Naive thymus-derived CD4-positive, alpha-beta T cell (primary cell): ENCODE measurements at places on chromosomes 7 and 10.

GRCh38 chr10:112605063-112605462, 158.0 kb downstream of the VTI1A start:
- H3K36me3 ChIP-seq = no peaks in the 10 kb centered on the region
- no peak overlapping the region for H3K27ac ChIP-seq
- no peaks in the 10 kb centered on the region for H3K4me1 ChIP-seq
- no peaks in the 10 kb centered on the region for H3K27me3 ChIP-seq
- no peak overlapping the region for H3K4me3 ChIP-seq

GRCh38 chr7:70712942-70713341, 419.0 kb upstream of the GALNT17 start:
- H3K4me1 ChIP-seq = no peaks in the 10 kb centered on the region
- DNase-seq = no peak
- H3K27me3 ChIP-seq = no peaks in the 10 kb centered on the region
- H3K36me3 ChIP-seq = no peaks in the 10 kb centered on the region

- peaks cover 29% of the 10 kb centered on the region for H3K4me1 ChIP-seq
- no peak overlapping the region for H3K4me3 ChIP-seq
- peaks cover 12% of the 10 kb centered on the region for H3K27me3 ChIP-seq
- no peak overlapping the region for H3K27ac ChIP-seq
- no peak for DNase-seq
- H3K36me3 ChIP-seq = no peaks in the 10 kb centered on the region
These were observed 167.7 kb upstream of the TNRC18 start for GRCh38 chr7:5591278-5591874.

GRCh38 chr7:141785706-141786552, 4.1 kb upstream of the TAS2R5 start:
- peak; percentile 33 for DNase-seq
- no peak overlapping the region for H3K27ac ChIP-seq
- H3K4me3 ChIP-seq = no peak overlapping the region

DNA sequence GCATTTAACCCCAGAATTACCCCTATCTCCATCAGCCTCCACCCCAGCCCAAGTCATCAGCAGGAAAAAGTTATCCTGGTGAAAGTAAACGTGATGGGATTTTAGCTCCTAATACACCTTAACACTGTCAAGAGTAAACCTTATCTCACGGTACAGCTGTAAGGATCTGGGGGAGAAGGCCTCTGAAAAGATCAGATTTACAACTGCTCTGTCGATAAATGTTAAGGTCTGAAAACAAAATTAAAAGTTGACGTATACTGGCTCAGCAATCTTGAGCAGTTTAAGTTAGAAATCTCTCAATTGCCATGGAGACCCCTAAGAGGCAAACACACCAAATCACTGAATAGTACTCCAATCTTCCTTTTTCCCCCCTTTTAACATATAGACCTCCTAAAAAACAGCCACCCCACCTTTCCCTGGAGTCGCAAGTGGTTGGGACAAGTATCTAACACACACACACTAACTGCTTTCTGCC, 6.1 kb downstream of the SKAP2 start:
- no peaks in the 10 kb centered on the region for H3K36me3 ChIP-seq
- H3K27me3 ChIP-seq = peaks cover 28% of the 10 kb centered on the region
- no peak for DNase-seq

DNA sequence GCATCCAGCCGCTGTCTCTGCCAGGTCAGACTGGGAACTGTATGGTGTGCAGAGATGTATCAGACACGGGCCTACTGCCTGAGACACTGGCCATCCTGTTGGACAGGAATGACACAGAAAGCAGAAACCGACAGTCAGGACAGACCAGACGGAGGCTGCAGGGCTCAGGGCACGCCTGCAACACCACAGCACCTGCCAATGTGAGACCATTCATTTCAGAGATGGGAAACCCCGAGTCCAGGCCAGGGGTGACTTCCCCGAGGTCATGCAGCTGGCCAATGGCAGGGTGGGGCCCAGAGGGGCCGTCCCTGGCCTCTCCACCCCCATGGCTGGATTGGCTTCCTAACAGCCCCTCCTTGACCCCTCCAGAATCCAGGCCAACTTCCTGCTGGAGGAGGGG, 34.7 kb downstream of the GRID1 start:
- H3K4me3 ChIP-seq = no peak overlapping the region
- H3K4me1 ChIP-seq = no peaks in the 10 kb centered on the region
- H3K36me3 ChIP-seq = no peaks in the 10 kb centered on the region
- no peaks in the 10 kb centered on the region for H3K27me3 ChIP-seq

- DNase-seq = no peak
- H3K4me3 ChIP-seq = no peak overlapping the region
These were observed 28.1 kb upstream of the PTN start for GRCh38 chr7:137371616-137372015.

DNA sequence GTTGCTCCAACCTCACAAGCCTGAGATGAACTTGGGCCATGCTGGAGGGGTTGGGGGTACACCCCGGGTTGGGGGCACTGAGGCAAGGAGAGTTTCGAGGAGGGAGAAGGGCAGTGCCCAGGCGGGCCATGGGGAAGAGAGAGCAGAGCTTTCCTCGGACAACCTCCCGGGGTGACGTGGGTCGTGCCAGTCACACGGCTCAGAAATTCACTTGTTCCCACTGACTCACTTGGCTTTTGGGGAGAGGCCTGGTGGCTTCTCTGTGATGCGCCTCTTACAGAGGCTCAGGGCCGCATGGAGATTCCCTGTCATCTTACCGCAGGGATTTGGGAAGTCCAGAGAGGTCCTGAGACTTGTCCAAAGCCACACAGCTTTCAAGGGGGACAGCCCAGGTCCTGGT, 2.9 kb downstream of the LAT2 start:
- no peaks in the 10 kb centered on the region for H3K27me3 ChIP-seq
- H3K36me3 ChIP-seq = no peaks in the 10 kb centered on the region
- no peaks in the 10 kb centered on the region for H3K4me1 ChIP-seq
- no peak overlapping the region for H3K4me3 ChIP-seq

DNA sequence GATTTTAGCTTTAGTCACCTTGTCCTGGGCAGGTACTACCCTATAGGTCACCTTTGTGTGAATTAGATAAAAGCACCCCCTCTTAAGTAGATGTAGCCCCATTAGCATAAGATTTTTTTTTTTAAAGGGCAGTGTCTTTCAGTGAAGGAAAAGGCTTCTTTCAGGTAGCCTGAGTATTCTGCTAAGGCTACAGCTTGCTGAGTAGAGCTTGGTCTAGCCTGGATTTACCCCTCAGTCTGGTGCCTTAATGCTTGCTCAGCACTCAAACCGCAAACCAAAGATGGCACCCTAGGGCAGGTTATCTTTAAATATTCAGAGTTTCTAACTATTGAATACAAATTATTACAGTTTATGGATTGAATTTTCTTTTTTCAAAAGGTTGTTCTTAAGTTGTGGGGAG, 83.4 kb downstream of the GLCCI1 start:
- no peak overlapping the region for H3K27ac ChIP-seq
- H3K27me3 ChIP-seq = no peaks in the 10 kb centered on the region
- H3K4me1 ChIP-seq = peaks cover 9% of the 10 kb centered on the region
- DNase-seq = no peak
- H3K4me3 ChIP-seq = no peak overlapping the region
- H3K36me3 ChIP-seq = no peaks in the 10 kb centered on the region

DNA sequence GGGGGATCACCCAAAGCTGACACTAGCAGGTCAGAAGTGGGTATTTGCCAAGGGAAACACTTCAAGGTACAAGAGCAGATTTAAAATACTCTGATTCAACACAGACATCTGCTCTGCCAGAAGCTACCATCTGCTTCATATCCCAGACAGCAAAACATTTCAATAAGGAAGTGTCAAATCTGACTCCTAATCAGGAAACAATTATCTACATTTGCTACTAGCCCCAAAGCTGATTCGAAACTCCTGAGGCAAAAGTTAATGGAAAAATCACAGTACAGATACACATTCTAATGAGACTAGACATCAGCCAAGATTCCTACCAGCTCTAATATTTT, 48.9 kb downstream of the PARD3 start:
- no peaks in the 10 kb centered on the region for H3K36me3 ChIP-seq
- no peak overlapping the region for H3K4me3 ChIP-seq
- no peaks in the 10 kb centered on the region for H3K4me1 ChIP-seq
- H3K27me3 ChIP-seq = no peaks in the 10 kb centered on the region
- no peak for DNase-seq

DNA sequence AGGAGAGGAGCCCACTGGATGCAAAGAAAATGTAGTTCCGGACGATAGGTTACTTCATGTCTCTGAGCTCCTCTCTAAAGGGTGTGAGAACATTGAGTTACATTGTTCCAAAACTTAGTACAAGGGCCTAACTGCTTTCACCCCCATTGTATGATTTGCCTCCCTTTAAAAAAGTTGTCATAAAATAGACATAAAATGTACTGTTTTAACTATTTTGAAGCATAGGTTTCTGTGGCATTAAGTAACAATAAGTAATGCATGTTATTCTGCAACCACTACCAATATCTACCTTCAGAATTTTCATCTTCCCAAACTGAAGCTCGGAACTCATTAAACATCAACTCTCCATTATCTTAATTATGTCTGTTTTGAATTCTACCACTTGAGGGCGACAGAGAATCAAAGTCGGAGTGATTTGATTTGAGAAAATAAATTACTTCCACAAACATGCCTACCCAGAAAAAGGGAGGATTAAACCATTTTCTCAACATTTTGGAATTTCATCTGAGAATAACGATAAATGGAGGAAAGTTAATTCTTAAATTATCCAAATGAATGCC, 2.7 kb downstream of the IGFBP1 start:
- H3K36me3 ChIP-seq = no peaks in the 10 kb centered on the region
- H3K27ac ChIP-seq = no peak overlapping the region
- H3K4me3 ChIP-seq = no peak overlapping the region
- no peaks in the 10 kb centered on the region for H3K27me3 ChIP-seq
- DNase-seq = no peak
- H3K4me1 ChIP-seq = no peaks in the 10 kb centered on the region

- no peak overlapping the region for H3K27ac ChIP-seq
- H3K4me1 ChIP-seq = no peaks in the 10 kb centered on the region
- H3K27me3 ChIP-seq = no peaks in the 10 kb centered on the region
- no peaks in the 10 kb centered on the region for H3K36me3 ChIP-seq
These were observed 52.3 kb downstream of the HACD1 start for GRCh38 chr10:17564911-17565310.

GRCh38 chr7:80589631-80590030, 48.8 kb upstream of the CD36 start:
- DNase-seq = no peak
- no peaks in the 10 kb centered on the region for H3K4me1 ChIP-seq

GRCh38 chr7:50771120-50772002, 11.3 kb downstream of the GRB10 start:
- H3K4me1 ChIP-seq = no peaks in the 10 kb centered on the region
- H3K27ac ChIP-seq = no peak overlapping the region
- H3K4me3 ChIP-seq = no peak overlapping the region

- H3K27ac ChIP-seq = no peak overlapping the region
- no peak overlapping the region for H3K4me3 ChIP-seq
- no peaks in the 10 kb centered on the region for H3K4me1 ChIP-seq
- DNase-seq = no peak
- peaks cover 50% of the 10 kb centered on the region for H3K36me3 ChIP-seq
These were observed 46.6 kb downstream of the CLEC2L start for GRCh38 chr7:139570119-139570518.

DNA sequence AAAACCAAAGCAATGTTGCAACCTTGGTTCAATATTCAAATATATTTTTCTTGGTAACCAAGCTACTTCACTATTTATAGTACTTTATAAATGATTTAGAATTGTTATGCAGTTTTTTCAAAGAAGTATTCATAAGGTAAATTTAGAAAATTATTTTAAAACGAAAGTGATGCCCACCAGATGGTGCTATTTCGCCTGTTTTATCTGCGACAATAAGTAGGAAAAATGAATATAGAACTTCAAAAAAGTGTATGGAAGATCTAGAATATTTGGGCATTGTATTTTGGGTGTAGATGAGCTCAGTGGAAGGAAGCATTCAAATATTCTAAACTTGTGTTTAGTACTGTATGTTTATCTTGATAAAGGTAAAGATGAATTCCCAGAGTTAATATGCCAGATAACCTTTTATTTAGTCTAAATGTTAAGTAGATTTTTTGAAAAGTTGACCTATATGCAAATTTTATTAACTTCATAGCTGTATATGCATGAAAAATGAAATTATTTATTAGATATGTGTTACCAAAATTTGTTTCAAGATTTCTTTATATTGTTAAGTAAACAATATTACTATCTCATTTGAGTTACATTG, 93.2 kb downstream of the ADK start:
- DNase-seq = no peak
- no peaks in the 10 kb centered on the region for H3K4me1 ChIP-seq
- H3K27ac ChIP-seq = no peak overlapping the region
- H3K27me3 ChIP-seq = no peaks in the 10 kb centered on the region

DNA sequence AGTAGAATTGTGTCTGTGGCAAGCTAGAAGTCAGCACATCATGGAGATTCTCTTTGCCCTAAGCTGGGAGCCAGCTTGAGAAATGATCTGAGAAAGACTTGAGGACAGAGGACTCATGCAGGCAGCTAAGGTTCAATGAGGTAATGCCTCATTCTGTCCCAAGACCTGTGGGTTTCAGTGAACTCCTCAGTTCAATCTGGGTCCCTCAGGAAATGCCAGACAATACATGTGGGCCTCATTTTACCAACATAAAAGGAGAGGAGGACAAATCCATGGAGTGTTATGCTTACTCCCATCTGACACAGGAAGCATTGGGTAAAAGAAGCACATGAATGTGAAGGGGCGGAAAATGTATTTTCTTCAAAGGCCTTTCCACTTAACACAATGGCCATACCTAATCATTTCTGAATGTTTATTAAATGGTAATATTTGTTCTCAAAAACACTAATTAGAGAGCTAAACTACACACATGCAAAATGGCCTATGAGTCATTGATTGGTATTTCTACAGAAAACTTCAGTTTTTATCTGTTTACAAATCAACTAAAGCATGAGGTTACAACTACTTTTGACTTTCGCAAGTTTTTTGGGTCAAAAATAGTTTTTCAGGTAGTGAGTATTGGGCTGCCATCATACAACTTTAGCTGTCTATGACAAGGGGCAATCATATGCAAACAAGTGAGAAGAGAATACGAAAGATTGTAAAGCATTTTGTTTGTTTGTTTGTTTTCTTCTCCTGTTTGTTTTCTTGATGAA, 205.3 kb downstream of the CHRM2 start:
- H3K4me1 ChIP-seq = no peaks in the 10 kb centered on the region
- H3K4me3 ChIP-seq = no peak overlapping the region
- no peaks in the 10 kb centered on the region for H3K27me3 ChIP-seq
- DNase-seq = no peak

DNA sequence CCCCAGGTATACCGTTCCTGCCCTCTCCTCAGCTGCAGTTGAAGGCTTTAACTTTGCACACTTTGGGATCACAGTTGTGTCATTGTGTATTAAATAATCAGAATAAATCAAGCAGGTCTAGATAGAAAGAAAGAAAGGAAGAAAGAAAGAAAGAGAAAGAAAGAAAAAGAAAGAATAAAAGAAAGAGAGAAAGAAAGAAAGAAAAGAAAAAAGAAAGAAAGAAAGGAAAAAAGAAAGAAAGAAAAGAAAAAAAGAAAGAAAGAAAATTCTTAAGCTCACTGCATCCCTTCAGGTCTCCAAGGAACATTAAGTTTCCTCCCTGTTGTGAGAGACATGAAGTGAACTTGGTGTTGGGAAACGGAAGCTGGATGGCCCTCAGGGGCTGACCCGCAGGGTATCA, 17.2 kb upstream of the TRIM24 start:
- no peaks in the 10 kb centered on the region for H3K4me1 ChIP-seq
- H3K4me3 ChIP-seq = no peak overlapping the region
- no peaks in the 10 kb centered on the region for H3K27me3 ChIP-seq
- DNase-seq = no peak

GRCh38 chr10:75000748-75001321, 110.6 kb upstream of the SAMD8 start:
- H3K36me3 ChIP-seq = no peaks in the 10 kb centered on the region
- H3K27ac ChIP-seq = no peak overlapping the region
- no peak for DNase-seq
- no peaks in the 10 kb centered on the region for H3K4me1 ChIP-seq
- H3K27me3 ChIP-seq = no peaks in the 10 kb centered on the region
